ENCODE measurements at places on chromosomes 12 and 14.

DNA sequence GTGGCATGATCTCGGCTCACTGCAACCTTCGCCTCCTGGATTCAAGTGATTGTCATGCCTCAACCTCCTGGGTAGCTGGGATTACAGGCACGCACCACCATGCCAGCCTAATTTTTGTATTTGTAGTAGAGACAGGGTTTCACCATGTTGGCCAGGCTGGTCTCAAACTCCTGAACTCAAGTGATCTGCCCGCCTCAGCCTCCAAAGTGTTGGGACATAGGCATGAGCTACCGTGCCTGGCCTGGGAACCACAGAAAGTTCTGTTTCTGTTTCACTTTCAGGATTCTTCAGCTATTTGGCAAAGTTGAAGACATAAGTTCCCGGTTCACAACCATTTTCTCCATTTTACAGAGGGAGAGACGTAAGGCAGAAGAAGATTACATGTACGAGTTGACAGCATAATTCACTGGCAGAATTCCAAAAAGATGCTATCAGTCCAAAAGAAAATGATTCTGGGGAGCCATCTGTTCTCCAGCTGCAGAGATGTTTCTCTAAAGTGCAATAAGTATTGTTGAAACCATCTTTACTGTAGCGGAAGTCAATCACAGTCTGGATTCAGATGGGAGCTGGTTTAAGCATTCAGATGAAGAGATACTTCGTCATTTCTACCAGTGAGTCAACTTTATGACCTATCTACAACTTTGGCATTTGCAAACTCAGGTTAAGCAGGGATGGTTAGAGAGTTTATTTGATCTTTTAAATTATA lies 8.1 kb upstream of the RNF34 start:
- peak; percentile 19 for DNase-seq

DNA sequence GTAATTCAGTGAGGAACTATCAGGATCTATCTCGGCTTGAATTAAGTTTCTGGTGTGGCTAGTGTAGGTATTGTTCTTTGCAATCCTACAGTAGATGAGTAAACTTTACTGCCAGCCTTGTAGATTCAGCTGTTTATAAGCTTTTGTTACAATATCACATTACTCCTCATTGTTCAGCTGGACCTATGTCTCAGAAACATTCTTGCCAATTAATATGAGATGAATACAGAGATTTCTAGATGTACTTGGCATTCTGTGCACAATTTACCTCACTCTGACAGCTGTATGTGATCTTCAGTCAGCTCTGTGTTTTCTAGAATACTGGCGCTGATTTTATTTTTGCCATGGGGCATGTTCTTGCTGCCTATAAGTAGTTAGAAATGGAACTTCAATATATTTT lies 55.7 kb downstream of the METTL25 start:
- no peak for DNase-seq

- no peak for DNase-seq
Observed at GRCh38 chr14:101723061-101723595, 38.4 kb upstream of the PPP2R5C start.

GRCh38 chr14:77037938-77038568 lies 9.5 kb upstream of the IRF2BPL start:
- no peak for DNase-seq

- DNase-seq = no peak
Observed at GRCh38 chr12:21566223-21566906, 38.3 kb downstream of the GYS2 start.

GRCh38 chr12:124914392-124915238 lies at the start of gene UBC:
Gene UBC (minus strand): TSS chr12:124914650. CDS start chr12:124913771, 879 bp downstream.
- DNase-seq = peak; percentile 82

- DNase-seq = no peak
Observed at GRCh38 chr12:130461839-130462557, 124.3 kb downstream of the PIWIL1 start.

DNA sequence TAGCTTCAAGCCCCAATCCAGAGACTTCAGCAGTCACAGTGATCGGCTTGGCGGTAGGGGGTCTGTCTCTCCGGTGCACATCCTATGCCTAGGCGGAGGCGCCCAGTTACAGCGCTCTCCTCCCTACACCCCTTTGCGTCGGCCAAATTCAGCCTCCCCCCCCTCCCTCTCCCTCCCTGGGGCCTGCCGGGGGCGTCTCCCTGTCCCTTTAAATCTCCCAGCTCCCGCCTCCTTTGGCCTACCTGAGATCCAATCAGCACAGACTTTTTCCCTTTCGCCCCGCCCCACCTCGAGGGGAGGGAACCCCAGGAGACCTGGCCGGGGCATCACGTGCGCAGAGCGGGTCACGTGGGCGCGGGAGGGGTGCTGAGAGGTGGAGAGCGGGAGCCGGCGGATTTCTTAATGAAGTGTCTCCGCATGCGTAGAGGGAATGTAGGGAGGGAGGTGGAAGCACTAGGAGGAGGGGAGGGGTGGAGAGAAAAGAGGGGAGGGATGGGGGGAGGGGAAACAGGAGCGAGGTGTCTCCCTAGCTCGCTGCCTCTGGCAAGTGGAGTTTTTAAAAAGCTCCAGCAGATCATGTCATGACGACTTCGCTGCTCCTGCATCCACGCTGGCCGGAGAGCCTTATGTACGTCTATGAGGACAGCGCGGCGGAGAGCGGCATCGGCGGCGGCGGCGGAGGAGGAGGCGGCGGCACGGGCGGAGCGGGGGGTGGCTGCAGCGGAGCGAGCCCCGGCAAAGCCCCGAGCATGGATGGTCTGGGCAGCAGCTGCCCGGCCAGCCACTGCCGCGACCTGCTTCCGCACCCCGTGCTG lies at the start of gene HOXC13:
HOXC13 (plus strand) TSS at position 506 of the 815 bp plus-strand sequence; CDS start at position 582, 76 bp downstream.
- peak; percentile 35 for DNase-seq

DNA sequence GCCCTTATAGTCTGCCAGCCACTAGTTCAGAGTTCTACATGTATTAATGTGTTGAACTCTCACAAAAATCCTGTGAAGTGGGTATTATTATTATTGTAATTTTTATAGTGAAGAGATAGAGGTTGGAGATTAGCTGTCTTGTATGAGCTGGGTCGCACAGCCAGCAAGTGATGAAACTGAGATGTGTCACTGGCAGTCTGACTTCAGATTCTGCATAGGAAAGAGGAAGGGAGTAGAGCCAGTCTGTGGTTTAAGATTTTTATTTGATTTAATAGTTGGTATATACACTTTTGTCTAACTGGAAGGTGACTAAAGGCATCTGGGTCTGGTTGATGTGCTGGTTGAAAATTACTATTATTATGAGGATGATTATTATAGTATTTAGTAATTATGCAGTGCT lies 5.8 kb upstream of the FRS2 start:
- DNase-seq = no peak

- DNase-seq = no peak
Observed at GRCh38 chr12:19490908-19491307, 51.6 kb downstream of the AEBP2 start.

DNA sequence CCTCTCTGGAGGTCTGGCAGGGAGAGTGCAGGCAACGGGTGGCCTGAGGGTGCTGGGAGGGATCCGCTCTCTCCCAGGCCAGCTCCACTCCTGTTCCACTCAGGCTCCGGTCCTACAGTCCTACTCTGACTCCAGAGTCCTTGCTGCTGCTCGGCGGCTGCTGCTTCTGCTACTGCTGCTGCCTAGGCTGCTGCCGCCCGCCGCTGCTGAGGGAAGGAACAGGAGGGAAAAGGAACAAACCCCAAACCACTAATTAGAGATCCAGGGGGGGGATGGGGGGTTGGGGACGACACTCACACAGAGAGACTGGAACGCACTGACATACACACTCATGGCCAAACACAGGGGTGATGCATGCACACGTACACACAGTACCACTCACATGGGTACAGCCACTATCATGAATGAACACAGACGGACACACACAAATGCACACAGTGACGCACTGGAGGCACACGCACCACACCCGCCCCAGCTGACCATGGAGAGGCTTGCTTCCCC lies at the start of gene SP7:
SP7 (minus strand) TSS at position 174 of the 501 bp plus-strand sequence. CDS start 708 bp downstream, outside the sequence.
- no peak for DNase-seq

DNA sequence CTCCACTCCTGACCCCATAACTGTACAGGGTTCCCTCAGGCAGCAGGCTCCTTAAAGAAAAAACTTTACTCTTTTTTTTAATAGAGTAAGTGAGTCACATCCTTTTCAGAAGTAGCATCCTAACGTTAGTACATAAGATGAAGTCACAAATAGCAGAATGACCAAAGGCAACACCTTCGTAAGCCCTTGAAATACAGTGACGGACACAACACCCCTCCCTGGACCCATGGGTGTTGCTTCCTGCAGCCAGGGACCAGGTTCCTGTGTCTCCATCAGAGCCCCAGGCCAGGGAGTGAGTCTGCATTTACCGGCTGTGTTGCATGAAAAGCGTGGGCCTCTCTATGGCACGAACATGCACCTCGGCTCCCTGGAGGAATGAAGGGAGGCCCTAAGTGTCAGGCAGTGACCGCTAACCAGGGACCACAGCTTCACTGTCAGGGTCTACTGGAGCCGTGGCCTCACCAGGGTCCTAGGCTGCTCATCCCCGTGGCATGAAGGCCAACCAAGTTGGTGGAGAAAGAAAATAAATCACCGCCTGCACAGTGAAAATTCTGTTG lies 340.0 kb upstream of the SFSWAP start:
- DNase-seq = no peak

GRCh38 chr12:94269316-94269999 lies 121.1 kb downstream of the PLXNC1 start:
- DNase-seq = no peak

GRCh38 chr12:117098361-117099217 lies 627 bp downstream of the TESC start:
- DNase-seq = peak; percentile 10

DNA sequence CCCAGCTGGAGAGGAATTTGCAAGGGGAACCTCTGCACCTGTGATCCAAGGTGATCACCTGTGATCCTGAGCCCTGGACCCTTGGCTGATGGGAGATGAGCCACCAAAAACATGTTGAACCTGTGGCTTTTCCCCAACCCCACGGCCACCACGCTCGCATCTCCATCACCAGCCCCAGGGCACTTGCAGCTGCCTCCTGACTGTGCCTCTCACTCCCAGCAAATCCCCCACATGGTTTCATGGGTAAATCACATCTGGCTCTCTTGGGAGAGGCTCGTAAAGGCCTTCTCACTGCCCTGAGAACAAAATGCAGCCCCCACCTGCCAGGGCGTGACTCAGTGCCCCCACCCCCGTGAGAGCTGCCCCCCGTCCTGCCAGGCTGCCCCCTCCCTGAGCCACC lies 76.0 kb downstream of the RFLNA start:
- DNase-seq = no peak

DNA sequence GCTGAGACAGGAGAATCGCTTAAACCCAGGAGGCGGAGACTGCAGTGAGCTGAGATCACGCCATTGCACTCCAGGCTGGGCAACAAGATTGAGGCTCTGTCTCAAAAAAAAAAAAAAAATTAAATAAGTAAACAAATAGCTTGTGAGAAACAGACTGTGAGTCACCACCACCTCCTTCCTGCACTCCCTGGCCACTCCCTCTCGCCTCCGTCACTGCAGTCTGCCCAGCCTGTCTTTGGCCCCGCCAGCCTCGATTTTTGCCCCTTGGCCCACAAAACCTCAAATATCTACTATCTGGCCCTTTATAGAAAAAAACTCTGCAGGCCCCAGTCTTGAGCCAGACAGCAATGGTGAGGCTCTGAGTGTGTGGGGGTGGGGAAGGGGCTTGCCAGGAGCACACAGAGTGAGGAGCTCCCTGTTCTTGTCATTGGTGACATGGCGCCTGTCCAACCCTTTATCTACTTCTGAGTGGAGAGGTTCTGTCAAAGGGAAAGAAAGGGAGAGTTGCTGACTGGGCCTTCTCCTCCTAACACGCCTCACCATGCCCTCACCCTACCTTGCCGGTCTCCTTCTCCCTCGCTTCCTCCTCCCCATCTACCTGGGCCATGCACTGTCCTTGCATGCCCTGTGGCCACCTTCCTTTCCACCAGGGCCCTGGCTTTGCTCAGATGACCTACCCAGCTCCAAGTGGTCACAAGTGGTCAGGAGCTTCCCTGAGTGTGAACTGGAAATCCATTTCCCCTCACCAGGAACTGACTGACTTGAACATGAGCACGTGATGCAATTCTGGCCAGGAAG lies 22.1 kb downstream of the LGMN start:
- no peak for DNase-seq

DNA sequence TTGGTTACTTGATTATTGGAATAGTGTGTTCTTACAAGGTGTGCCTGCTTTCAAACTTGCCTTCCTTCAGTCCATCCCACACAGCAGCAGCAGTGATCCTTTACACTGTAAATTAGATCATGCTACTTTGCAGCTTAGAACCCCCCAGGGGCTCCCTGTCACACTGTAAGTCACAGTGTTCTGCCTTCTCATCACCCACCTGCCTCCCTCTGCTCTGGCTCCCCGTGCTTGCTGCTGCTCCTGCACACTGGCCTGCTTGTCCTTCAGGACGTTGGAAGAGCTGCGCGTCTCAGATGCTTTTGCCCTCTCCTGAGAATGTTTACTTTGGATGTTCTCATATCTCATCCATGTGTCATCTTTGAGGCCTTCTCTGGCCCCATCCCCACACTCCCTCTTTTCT lies 27.3 kb downstream of the ZC3H14 start:
- no peak for DNase-seq

GRCh38 chr14:42319996-42320395 lies 713.3 kb downstream of the LRFN5 start:
- DNase-seq = no peak

GRCh38 chr12:51874000-51874399 lies 13.9 kb upstream of the ANKRD33 start:
- DNase-seq = no peak

DNA sequence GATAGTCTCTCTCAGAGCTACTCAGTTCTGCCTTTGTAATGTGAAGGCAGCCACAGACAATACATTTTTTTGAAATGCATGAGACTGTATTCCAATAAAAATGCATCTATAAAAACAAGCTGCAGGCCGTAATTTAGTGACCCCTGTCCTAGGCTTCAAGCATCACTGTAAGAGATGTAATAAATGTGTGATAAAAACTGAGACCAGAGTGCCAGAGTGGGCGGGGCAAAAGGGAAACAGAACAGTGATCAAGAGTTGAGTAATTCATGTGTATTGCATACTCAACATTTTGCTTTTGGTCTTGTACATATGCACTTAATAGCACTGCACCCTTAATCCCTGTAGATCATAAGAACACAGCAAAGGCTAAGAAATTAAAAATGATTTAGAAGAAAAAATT lies 743.5 kb downstream of the DIO2 start:
- DNase-seq = no peak

Measured in stimulated activated CD4-positive, alpha-beta T cell treated with anti-CD3 and anti-CD28 coated beads, Interleukin-15, amount 100 ng/mL, for 48 hours (primary cell).